ENCODE measurements at places on chromosomes 2 and 18. TPM values are rescaled to one million over a fixed set of nuclear protein-coding genes. Genes with fewer than 3 reads are reported as not detected.

Gene HOXD4
- total RNA-seq = 7.2 TPM

Gene CRYGC
- not detected for total RNA-seq

DNA sequence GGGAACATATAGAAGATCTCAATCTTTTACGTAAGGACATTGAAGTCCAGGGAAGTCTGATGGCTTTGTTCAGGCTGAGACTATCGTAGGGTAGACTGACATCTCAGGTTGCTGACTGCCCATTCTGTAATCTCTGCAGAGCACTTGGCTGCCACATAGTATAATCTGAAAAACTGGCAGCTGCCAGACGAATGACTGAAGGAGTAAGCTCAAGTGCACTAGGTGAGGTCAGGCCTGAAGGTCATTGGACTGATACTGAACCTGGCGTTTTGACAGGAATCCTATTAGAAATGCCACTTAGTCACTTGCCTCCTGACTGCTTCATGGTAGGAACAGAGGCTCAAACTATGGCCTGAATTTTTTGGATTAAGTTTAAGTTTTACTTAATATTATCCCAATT, 23.5 kb downstream of the GPD2 start:
- peak; percentile 15 for DNase-seq

DNA sequence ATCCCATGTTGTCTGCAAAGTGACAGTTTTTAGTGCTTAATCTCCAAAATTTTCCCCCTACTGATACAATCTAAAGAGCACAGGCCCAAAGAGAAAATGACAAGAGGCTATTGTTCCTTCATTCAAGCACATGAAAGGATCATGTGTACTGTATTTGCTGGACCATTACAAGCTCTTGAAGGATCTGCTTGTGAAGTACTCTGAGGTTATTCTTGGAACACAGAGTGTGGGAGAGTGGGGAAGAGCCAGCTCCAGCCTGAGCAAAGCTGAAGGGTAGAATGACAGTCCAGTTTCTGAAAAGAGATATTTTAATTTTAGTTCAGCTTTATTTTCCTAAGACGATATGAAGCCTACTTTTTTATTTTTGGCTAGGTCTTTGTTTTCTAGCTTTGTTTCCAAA, 112.2 kb downstream of the GALNT3 start:
- DNase-seq = no peak

GRCh38 chr2:197381641-197382040, 53.2 kb downstream of the SF3B1 start:
- no peak for DNase-seq

- DNase-seq = no peak
Observed at GRCh38 chr18:37322492-37323035, 243.0 kb downstream of the CELF4 start.

- DNase-seq = no peak
Observed at GRCh38 chr2:179449010-179449409, 184.4 kb upstream of the SESTD1 start.
